ENCODE measurements at places on chromosomes 11 and 22.

DNA sequence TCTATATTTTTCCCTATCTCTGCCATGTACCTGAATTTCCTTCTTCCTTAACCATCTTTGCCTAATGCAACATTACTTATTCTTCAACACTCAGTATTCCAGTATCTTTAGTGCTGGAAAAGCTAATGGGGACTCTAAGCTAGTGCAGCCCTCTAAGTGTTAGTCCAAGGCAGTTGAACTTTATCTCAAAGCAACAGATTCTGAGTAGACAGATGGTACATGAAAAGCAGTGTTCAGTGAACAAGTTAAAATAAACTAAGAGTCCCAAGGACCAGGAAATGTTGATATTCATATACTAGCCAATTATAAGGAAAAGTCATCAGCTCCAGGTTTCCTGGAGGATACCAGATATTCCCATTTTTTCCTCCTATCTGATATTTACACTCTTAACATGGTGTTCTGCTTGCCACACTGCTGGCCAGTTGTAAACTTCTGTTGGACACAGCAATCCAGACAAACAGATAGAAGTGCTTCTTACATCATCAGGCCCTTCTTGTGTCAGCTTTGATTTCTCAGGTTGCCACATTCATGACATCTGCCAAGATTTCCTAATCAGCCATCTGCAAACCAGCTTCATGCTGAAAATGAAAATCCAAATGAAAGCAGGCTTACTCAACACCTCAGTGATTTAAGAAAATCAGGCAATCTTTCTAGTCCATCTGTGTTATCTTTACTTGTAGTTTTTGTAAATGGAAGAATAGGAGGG, 255.9 kb upstream of the POU2AF2 start:
- no peak for DNase-seq

DNA sequence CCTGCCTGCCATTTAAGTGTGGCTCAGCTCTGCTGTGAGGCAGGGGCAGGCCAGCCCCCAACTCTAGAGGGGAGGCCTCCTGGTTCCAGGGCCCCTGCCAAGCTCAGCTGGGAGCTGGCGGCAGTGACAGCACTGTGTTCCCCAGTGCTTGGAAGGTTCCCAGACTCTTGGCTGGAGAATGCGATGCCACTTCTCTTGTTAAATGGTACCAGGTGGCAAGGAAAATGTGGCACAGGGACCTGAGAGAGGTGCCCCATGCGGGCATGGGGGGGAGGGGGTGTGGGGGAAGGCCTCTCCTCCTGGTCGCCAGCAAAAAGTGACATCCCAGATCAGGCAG, 8.4 kb upstream of the TNFRSF13C start:
- DNase-seq = no peak

DNA sequence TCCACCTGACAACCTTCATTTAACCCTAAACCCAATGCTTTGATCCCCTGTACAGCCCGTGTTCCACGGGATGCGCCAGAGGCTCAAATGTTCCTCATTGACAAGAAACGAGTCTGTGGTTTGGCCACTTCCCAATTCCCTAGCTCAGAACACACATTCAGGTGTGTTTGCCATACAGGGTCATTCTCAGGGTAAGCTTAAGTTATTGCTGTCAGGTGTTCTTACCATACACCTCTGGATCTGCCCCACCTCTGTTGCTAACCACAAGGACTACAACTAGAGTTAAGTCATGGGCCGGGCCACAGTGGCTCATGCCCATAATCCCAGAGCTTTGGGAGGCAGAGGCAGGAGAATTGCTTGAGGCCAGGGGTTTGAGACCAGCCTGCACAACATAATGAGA, 45.6 kb upstream of the POLD3 start:
- DNase-seq = no peak

GRCh38 chr11:67667490-67668191, 6.8 kb downstream of the ALDH3B2 start:
- peak; percentile 75 for DNase-seq

DNA sequence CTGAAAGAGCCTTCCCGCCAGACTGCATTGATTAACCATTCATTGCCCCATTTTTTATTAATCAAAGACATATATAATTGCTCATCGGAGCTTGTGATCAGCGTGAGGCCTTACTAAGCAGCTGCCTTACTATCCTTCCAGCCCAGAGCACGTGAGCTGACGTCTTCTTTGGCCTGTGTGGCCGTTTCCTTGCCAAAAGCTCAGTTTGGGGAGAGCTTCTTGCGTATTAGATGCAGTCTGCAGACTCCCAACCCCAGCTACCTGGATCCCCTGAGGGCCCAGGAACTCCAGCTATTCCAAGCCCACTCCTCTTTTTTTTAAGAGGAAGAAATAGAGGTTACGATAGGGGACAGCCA, 784 bp upstream of the SLC43A3 start:
- no peak for DNase-seq

DNA sequence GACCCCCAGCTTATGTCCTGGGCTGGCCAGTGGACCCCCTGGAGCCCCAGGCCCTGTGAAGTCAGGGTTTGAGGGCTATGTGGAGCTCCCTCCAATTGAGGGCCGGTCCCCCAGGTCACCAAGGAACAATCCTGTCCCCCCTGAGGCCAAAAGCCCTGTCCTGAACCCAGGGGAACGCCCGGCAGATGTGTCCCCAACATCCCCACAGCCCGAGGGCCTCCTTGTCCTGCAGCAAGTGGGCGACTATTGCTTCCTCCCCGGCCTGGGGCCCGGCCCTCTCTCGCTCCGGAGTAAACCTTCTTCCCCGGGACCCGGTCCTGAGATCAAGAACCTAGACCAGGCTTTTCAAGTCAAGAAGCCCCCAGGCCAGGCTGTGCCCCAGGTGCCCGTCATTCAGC, 24.6 kb downstream of the CSF2RB start:
- DNase-seq = no peak

- no peak for DNase-seq
These were observed 28.7 kb downstream of the INCENP start for GRCh38 chr11:62152245-62153086.

DNA sequence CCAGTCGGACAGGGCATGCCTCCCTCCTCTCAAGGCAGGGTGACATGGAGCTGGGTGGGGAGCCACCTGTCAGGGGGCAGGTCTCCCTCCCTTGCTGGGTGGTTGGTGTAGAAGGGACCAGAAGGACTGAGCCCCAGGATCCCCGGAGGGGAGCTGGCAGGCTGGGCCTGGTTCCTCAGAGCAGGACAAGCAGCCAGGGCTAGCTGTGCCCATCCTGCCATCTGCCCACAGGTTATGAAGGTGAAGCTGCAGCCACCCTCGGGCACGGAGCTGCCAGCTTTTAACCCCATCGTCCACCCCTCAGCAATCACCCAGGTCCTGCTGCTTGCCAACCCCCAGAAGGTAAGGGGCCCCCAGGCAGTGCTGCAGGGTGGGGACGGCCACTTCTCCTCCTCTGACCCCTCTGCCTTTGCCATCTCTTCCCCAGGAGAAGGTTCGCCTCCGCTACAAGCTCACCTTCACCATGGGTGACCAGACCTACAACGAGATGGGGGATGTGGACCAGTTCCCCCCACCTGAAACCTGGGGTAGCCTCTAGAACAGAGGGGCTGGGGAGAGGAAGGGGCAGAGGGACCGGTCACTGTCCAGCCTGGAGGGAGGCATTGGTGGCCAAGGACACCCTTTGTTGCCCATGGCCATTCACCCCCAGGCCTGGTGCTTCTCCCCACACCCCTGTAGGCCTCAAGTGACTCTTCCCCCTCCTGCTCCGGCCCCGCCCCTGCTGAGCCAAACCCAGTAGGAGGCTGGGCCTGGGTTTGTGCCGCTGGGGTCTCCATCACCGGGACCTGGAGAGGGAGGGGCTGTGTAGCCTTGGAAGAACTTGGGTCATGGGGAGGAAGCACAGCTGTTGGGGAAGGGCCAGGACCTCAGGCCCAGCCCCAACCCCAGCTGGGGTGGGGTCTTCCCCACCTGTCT, 7.0 kb upstream of the SH3BP1 start:
- DNase-seq = peak; percentile 36

DNA sequence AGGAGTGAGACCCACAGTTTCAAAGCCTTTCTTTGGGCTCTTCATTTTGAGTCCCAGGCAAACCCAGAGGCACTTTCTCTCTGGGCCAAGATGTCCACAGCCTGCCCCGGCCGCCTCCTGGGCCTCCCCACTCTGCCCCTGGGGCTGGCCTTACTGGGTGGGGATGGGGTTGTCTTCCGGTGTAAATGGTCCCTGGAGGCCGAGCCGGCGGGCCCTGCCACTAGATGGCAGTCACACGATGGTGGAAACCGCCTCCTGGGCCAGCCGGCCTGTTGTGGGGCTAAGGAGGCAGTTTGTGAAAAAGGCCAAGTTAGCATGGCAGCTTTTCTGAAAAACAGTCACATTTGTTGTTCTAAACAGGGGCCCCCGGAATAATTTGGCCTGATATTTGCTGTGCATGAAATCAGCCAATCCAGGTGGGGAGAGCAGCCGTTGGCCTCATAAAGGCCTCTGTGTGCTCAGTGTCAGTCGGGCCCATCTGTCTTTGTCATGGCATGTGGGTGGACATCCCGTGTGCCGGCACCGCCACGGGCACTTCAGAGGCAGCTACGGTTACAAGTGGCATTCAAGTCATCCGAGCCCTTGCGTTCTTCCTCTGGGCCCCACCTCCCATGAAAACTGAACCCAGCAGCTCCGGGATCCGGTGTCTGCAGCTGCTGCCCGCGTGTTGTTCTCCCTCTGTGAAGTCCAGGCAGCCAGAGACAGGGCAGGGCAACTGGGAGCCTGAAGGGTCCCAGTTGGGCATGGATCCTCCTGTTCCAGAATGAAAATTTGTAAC, 6.5 kb downstream of the MRPL23 start:
- no peak for DNase-seq

- DNase-seq = no peak
These were observed 16.8 kb downstream of the LSP1 start for GRCh38 chr11:1869427-1870325.

- DNase-seq = no peak
These were observed 60.4 kb downstream of the LARGE2 start for GRCh38 chr11:45982656-45983470.

DNA sequence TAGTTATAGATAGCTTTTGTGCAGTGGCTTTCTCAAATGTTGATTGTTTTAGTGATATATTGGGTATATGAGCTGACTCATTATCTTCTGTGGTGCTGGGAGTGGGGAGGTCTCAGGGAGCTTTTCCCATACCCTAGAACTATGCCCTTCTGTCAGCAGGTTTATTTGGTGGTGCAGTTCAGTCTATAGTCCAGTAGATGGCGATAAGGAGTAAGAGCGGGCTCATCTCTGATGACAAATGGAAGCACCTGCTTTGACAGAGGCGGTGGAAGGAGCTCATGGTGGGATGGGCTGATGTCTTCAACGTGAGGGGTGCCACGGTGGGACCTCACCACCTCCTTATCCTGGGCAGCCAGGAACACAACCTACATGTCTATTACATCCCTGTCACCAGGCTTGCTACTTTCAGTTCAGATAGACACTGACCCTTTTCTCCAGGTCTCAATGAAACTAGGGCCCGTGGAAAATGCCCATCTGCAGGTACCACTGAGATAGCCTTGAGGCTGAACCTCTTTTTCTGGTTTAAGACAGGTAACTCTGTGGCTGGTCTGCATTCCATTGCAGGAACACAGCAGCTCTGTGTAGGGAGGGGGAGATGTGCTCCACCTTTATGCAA, 13.0 kb upstream of the OR6A2 start:
- DNase-seq = peak; percentile 62

DNA sequence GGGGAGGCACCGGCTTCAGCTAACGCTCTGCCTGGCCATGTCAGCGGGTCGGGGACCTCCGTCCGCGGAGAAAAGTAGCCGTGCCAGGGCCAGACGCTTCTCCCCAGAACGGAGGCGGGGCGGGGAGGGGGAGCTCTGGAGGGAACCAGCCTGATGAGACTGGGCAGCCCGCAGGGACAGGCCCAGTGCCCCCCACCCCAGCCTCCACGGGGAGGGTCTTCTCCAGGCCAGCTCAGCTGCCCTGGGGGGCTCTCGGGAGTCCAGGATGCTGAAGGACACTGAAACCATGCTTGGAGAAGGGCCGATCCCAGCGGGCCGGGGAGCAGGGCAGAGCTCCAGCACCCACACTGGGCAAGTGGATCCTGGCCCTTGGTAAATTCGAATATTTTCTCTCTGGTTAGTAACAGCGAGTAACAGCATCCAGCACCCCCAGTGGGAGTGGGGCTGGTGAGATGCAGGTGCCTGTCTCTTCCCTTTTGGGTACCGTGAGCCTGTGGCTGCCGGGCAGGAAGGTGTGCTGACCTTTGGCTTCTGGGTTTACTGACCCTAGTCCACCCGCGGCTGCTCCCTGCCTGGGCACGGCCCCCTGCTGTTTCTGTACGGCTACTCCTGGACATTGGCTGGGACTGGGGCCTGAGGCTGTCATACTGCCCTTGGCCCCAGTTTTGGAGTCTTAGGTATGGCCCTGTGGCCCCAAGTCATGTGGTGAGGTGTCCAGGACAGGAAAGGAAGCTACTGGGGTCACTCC, 35.8 kb downstream of the GRAMD4 start:
- no peak for DNase-seq

DNA sequence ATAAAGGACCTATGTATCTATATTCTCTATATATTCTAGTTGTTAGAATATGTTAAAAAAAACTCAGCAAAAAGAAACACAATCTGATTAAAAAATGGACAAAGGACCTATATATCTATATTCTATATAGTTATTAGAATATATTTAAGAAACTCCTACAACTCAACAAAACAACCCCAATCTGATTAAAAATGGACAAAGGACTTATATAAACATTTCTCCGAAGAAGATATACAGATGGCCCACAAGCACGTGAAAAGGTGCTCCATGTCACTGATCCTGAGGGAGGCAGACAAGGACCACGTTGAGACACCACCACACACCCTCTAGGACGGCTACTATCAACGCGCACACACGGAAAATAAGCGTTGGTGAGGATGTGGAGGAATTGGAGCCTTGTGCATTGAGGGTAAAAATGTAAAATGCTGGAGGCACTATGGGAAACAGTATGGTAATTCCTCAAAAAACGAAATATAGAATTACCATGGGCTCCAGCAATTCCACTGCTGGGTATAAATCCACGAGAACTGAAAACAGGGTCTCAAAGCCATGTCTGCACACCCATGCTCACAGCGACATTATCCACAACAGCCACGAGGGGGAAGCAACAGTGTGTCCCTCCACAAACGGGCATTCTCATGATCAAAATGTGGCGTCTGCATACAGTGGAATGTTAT, 22.7 kb downstream of the YPEL1 start:
- DNase-seq = peak; percentile 72

DNA sequence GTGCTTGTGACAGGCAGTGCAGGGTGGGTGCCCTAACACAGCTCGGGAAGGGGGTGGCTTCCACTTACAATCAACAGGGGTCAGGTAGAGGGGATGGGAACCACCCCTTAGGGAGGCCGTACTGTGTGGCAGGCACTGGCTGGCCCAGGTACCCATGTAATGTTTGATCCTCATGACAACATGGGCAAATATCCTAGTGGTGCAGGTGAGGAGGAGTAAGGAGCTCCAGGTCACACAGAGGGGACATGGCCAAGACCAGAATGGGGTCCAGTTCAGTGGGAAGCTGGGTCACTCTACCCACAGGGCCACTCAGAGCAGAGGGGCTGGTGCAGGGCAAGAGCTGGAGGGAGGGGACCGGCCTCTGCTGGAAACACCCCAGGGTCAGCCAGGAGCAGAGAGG, 3.1 kb downstream of the APOL4 start:
- no peak for DNase-seq

GRCh38 chr11:44387415-44387814, 77.5 kb upstream of the ALX4 start:
- no peak for DNase-seq

GRCh38 chr11:129374081-129374992, 1.3 kb upstream of the BARX2 start:
- no peak for DNase-seq

All from germinal center (tissue), 1 donor.